Fibroblast of lung (primary cell): ENCODE measurements at places on chromosomes 2 and 18. TPM values are rescaled to one million over a fixed set of nuclear protein-coding genes. Genes with fewer than 3 reads are reported as not detected.

Gene HS6ST1
- total RNA-seq = 26.7 and 59.9 TPM in 2 replicates

Gene B3GNT7
- under 0.01 and 0.17 TPM in 2 replicates for total RNA-seq

Gene UGT1A8
- not detected in 2 replicates for total RNA-seq

Gene NAT8
- not detected in 2 replicates for total RNA-seq

Gene CRYBA2
- not detected in 2 replicates for total RNA-seq

Gene C1QL2
- not detected in 2 replicates for total RNA-seq

Gene IMPA2
- 19.5 and 23.0 TPM in 2 replicates for total RNA-seq

Gene SATB2
- total RNA-seq = 13.9 and 28.1 TPM in 2 replicates

Gene POTEF
- not detected in 2 replicates for total RNA-seq

Gene POTEC
- total RNA-seq = not detected in 2 replicates

Gene MSTN
- total RNA-seq = 0.26 and 3.1 TPM in 2 replicates

Gene ANKRD30BL
- total RNA-seq = not detected in 2 replicates

Gene ARL5A
- total RNA-seq = 32.9 and 40.3 TPM in 2 replicates

Gene SERPINB12
- not detected in 2 replicates for total RNA-seq

Gene INO80D
- 5.1 and 7.4 TPM in 2 replicates for total RNA-seq

Gene BCL2L11
- 10.2 and 10.3 TPM in 2 replicates for total RNA-seq

Gene XPO1
- total RNA-seq = 297 and 348 TPM in 2 replicates

Gene BOK
- 38.5 and 42.4 TPM in 2 replicates for total RNA-seq

Gene WNT6
- not detected in 2 replicates for total RNA-seq

Gene ICOS
- total RNA-seq = not detected in 2 replicates

Gene CD8B2
- not detected in 2 replicates for total RNA-seq

Gene TUBA3D
- not detected in 2 replicates for total RNA-seq

Gene PAX8
- 0.50 and 0.51 TPM in 2 replicates for total RNA-seq
